Aorta (tissue), 5 donors: ENCODE measurements at places on chromosomes 7 and 10. TPM values are rescaled to one million over a fixed set of nuclear protein-coding genes. Genes with fewer than 3 reads are reported as not detected.
A peak's percentile ranks its signal among the peaks of the same experiment; 100 is the strongest.

- no peak for DNase-seq
Measured at GRCh38 chr7:6307762-6308161, 35.3 kb upstream of the CYTH3 start.

Gene TMEM225B
- 1.7 TPM for total RNA-seq

Gene ARHGEF5
- total RNA-seq = 9.0 TPM

DNA sequence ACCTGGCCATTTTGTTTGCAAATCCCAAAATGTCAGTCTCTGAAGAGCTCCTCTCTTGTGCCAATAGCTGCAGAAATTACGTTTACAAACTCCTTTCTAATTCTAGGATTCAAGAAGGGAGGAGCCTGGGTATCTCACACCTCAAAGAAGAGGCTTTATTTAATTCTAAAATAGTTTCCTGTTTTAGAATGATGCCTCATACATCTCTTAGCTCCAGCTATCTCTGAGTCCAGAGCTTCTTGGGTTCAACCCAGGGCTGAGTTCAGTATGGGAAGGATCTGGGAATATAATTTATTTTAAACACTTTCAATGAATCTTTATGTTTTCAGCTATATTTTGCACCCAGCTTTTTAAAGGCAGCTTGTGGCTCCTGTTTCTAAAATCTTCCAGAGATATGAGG is 150.1 kb downstream of the CACNA2D1 start:
- no peak for DNase-seq

GRCh38 chr7:123230603-123231002 is 30.8 kb upstream of the SLC13A1 start:
- DNase-seq = no peak

Gene AKR1C4
- total RNA-seq = not detected

DNA sequence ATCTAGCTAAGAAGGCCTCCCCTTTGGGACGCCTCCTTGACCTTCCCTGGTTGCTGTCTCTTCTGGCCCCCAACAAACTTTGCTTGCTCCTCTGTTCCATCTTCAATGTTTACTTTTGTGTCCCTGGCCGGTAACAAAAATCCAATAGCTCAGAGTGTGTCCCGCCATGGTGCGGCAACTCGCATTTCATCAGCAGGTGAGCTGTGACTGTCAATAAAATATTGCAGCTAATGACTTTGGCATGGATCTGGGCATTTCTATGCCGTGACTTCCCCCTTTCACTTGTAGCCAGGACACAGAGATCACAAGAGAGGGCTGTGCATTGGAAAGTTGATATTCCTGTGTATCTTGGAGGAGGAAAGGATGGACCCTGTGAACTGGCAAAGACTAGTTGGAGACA is 317.6 kb downstream of the RPS24 start:
- DNase-seq = no peak

- DNase-seq = no peak
Measured at GRCh38 chr7:18455606-18456005, 39.9 kb upstream of the HDAC9 start.

- no peak for DNase-seq
Measured at GRCh38 chr10:88896372-88896993, 16.4 kb downstream of the STAMBPL1 start.

DNA sequence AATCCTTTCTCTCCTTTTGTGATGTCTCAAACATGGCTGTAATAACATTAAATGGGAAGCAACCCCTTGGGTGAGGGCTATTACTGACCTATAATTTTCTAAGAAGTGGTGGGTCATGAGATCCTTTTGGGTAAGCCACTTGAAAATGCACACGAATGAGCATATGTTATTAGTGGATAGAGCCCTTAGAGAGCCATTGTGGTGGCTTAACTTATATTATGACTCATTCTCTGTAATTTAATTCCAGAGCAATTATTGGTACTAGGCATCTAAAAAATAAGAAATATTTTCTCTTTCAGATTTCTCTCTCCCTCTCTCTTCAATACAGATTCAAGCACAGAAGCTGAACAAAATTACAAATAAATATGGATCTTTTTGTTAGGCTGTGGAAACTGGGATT is 1177.4 kb upstream of the PHF14 start:
- no peak for DNase-seq

Gene TEX36
- total RNA-seq = not detected

Gene GFRA1
- 10.3 TPM for total RNA-seq

- no peak for DNase-seq
Measured at GRCh38 chr10:3761021-3761686, 23.9 kb downstream of the KLF6 start.

Gene PTF1A
- total RNA-seq = not detected

Gene A1CF
- total RNA-seq = not detected

Gene PRPS1L1
- not detected for total RNA-seq

Gene DCLRE1C
- total RNA-seq = 16.6 TPM

Gene ABCB4
- total RNA-seq = 3.1 TPM

GRCh38 chr7:99072126-99072525 is 71.8 kb downstream of the SMURF1 start:
- DNase-seq = no peak

Gene CHN2
- total RNA-seq = 7.6 TPM

GRCh38 chr10:19412531-19412930 is 363.9 kb downstream of the MALRD1 start:
- DNase-seq = no peak

DNA sequence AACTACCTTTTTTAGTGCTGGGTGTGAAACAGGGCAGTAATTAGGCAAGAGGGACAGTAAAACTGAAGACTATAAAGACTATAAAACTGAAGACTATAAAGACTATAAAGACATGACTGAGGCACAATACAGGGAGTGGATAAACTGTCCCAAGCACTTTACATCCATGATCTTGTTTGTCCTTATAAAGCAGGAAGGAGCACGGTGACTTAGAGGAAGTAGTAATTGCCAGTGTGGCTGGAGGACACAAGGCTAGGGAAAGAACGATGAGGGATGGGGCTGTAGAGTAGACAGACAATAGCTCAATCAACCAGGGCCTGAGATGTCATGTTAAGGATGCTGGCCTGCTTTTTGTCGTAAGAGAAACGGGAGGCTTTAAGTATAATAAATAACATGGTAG is 26.0 kb downstream of the DNAJC12 start:
- no peak for DNase-seq

GRCh38 chr7:131942287-131943150 is 386.1 kb upstream of the PODXL start:
- no peak for DNase-seq

DNA sequence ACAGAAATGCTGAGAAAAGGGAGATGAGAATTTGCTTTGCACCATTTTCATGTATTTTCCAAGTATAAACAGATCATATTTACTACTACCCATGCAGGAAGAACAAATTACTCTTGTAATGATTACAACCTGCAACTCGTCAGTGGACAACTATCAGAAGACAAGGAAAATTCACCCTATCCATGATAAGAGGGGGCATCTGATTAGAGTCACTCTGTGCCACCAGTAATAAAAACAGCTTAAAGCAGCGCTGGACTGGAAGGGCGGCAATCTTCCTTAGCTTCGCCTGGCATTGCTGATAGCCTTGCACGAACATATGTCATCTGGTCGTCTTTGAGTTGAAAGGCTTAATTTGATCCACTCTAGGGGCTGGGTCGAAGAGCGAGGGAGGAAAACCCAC is 162.7 kb downstream of the SFMBT2 start:
- DNase-seq = no peak

Gene NODAL
- not detected for total RNA-seq

Gene KIAA1217
- total RNA-seq = 15.9 TPM

- no peak for DNase-seq
Measured at GRCh38 chr7:142053988-142054387, 57.5 kb upstream of the MGAM2 start.

Gene SEPTIN14
- not detected for total RNA-seq

Gene ARHGAP21
- total RNA-seq = 140 TPM

Gene WDR86
- total RNA-seq = 4.4 TPM

Gene IL6
- total RNA-seq = 13.1 TPM

Gene SEMA3E
- total RNA-seq = 9.1 TPM

DNA sequence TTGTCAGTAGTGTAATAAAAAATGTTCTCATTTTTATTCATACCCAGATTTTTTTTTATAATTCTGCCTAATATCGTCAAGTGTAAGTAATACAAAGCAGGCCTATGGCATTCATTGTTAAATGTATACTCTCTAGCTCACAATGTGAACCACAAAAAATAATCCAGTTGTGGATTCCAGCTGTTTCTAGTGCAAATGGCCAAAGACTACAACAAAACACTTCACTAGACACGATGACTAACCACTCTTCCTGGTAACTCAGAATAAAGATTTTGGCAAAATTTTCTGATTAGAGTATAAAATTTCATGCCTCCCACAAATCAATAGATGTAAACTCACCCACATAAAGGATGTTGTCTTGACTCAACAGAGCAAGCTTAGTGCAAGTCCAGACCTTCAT is 396.6 kb downstream of the DGKB start:
- no peak for DNase-seq

GRCh38 chr7:30799206-30799975 is 28.2 kb downstream of the MINDY4 start:
- peak; percentile 91 for DNase-seq

- peak; percentile 79 for DNase-seq
Measured at GRCh38 chr10:17512341-17513001, 58.1 kb upstream of the ST8SIA6 start.

Gene HYAL4
- total RNA-seq = not detected

DNA sequence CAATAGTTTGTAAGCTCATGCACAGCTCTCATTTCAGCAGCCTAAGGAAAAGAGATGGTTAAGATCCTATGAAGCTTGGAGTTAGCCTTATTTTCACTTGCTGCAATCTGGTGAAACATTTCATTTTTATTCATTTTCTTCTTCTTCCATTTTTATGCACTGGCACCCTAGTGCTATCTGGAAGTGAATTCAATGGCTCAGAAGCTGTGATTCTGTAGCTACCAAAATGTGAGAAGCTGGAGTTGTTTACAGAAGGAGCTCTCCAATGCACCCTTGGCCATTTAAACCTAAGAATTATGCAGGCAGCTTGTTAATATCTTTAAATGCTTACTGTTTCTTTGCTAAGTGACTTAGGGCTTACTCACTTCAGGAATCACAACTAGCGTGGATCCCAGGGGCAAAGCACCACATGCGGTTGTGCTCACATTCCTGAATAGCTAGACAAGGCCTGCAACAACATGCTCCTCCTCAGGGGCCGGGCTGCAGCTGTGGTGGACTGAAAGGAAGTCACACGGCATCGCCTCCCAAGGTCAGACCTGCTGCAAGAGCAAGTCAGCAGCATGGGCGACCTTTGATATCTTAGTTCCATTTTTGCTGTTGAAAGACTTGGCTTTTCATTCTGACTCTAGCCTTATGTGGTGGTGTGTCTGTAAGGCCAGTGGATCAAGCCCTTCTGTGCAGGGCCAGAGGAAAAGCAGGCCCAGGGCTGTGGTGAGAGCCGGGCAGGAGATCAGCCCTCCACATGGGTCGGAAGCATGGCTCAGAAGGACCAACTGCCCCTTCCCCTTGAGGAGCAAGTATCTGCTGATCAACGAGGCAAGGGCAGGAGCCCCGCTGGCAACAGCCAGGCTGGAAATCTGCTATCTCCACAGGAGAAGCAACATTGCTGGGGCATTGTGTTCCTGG is 91.9 kb upstream of the MBL2 start:
- peak; percentile 60 for DNase-seq

DNA sequence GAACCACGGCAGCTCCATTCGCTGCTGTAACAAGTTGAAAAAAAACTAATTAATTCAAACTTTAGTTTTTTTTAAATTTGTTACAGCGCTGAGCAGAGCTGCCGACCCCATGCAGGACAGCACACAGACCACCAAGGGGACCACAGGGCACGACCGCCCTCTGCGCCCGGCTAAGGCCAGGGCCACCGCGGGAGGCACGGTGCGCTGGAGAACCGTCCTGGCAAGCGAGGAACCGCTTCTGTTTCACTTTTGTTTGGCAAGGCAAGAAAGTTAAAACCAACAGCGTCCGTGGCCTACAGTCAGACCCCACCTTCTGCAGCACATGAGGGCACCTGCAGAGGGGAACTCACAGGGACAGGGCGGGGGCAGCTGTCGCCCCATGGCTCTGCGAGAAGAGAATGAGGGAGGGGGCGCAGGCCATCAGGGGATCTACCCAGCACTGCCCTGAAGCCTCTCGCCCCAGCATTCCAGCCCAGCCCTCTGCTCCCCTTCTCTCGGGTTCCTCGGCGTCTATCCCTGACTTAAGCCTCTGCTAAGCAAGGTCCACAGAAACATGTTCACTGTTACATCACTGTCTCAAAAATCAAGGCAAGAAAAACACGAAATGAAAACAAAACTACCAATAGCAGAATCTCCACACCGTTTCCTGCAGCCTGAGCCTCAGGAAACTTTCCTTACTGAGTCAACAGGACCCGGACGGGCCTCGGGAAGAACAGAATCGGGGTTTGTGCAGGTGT is 204.4 kb downstream of the DIP2C start:
- peak; percentile 63 for DNase-seq

- no peak for DNase-seq
Measured at GRCh38 chr7:82823073-82823472, 339.6 kb downstream of the PCLO start.

DNA sequence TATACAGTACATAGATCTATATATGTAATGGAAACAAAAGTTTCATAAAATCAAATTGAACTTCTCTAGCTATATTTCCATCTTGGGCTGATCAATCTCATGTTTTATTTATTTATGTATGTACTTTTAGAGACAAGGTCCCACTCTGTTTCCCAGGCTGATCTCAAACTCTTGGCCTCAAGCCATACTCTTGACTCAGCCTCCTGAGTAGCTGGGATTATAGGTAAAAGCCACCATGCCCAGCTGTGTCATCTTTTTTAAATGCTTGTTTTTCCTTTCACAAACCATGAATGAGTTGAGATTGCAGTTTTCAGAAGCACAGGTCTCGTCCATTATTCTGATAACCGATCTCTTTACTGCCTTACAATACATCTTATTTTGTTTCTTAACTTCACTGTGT is 400.9 kb downstream of the KCNMA1 start:
- no peak for DNase-seq

Gene RET
- 2.5 TPM for total RNA-seq

- DNase-seq = no peak
Measured at GRCh38 chr10:130179640-130180039, 43.4 kb downstream of the GLRX3 start.

- DNase-seq = no peak
Measured at GRCh38 chr7:119256001-119256400, 1017.0 kb upstream of the KCND2 start.

Gene ITPRID1
- total RNA-seq = 0.09 TPM

- DNase-seq = no peak
Measured at GRCh38 chr10:22931948-22932347, 4.1 kb downstream of the ARMC3 start.
